Inflammatory macrophage treated with lipopolysaccharide for 1 hour (primary cell): ENCODE measurements at places on chromosomes 4 and X.

DNA sequence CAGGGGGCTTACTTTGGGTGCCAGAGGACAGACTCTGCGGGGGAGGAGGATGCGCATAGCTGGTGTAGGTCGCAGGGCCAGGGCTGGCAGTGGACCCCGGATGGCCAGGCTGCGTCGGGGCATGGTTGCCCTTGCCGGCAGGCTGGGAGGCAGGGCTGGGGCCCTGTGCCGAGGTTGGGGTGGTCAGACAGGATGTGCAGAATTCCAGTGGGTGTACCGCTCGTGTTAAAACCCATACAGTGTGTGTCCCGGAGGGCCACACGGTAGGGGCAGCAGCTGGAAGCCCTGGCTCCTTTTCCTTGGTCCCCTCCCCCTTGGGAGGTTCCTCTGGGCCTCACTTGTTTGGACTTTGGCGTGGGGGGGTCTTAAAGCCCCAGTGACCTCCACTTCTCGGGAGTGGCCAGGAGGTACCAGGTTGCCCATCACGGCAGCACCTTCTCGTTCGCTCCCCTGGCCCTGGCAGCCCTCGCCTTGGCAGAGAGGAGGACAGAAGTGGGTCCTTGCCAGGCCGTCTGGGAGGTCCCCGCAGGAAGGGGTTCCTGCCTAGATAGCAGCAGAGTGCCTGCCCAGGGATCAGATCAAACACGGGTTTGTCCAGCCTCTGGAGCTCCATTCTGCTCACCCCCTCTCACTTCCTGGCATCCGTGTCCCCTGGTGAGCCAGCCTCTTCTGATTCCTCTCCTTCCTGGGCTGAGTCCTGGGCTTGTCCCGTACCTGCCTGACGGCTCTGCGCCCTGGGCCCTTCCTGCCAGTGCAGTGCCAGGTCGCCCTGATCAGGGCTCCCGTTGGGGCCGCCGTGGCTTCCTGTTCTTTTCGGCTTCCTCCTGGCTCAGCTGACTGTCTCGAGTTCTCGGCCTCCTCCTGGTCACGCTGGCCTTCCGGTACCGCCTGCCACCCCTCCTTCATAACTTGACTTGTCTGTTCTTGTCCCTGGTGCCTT lies 56.7 kb upstream of the HGFAC start:
- peak; percentile 86 for DNase-seq

DNA sequence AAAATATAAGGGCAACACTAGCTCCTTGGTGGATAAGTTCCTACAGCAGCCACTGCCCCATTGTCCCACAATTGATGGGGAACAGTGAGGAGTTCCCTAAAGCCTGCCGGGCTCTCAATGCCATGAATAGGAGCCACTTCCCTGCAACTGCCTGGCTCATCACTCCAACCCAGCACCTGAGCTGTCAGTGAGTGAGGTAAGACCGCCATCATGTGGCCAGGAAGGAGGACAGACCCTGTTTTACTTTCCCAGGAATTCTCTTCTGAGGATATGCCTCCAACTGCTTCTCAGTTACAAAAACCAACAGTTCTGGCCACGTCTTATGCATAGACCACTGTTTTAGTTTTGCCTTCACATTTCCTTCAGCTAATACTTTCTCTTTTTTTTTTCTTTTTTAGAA lies 45.5 kb downstream of the SRPX start:
- no peak for DNase-seq

- no peak for DNase-seq
Measured at GRCh38 chr4:147741190-147741788, 9.4 kb downstream of the ARHGAP10 start.

DNA sequence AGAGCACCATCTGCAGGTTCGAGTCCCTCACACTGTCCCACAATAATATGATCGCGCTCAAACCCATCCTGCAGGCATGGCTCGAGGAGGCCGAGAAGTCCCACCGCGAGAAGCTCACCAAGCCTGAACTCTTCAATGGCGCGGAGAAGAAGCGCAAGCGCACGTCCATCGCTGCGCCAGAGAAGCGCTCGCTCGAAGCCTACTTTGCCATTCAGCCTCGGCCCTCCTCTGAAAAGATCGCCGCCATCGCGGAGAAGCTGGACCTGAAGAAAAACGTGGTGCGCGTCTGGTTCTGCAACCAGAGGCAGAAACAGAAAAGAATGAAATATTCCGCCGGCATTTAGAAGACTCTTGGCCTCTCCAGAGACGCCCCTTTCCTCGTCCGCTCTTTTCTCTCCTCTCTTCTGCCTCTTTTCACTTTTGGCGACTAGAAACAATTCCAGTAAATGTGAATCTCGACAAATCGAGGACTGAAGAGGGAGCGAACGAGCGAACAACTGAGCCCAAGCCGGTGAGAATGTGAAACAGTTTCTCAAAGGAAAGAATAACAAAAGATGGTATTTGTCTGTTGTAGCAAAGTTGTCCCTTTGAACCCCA lies 1.9 kb downstream of the POU4F2 start:
- no peak for DNase-seq

DNA sequence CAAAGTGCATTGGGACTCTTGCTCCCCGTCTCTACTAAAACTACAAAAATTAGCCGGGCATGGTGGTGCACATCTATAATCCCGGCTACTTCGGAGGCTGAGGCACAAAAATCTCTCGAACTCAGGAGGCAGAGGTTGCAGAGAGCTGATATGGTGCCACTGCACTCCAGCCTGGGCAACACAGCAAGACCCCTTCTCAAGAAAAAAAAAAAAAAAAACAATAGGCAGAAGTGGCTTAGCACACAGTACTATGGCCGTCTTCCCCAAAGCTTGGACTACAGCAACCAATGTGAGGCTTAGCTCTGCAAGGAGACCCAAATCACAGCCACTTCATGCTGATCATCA lies 162.8 kb upstream of the PRDX4 start:
- no peak for DNase-seq

GRCh38 chrX:13761606-13762414 lies 27.3 kb downstream of the OFD1 start:
- DNase-seq, result no peak

DNA sequence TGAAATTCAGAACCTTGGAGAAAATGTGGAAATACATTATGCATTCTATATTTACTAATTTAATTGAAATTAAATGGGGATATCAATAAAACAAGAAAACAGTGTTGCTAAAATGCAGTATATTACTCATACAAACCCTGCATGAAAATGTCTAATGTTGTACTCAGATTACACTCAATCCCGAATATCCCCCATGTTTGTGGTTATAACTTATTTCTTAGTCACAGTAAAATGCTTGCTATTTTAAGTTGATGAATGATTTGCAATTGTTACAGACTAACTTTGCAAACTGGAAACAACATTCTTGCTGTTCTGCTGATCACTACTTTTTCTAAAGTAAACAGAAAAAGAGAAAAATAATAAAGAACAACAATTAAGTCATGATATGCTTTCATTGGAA lies 33.1 kb upstream of the ANXA10 start:
- no peak for DNase-seq

DNA sequence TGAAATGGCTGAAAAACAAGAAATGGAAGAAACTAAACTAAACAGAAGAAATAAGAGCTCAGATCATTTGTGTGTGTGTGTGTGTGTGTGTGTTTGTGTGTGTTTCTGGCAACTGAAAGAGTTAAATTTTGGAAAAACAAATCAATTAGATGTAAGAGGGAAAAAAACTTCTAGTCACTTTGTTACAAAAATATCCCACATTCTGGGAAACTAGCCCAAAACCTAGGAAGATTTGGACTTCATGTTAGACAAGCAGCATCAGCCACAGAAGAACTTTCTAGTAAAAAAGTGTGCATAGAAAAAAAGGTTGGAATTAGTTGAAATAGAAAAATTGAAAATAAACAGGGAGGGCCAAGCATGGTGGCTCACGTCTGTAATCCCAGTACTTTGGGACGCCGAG lies 111.6 kb upstream of the PRKG2 start:
- DNase-seq, result no peak

- no peak for DNase-seq
Measured at GRCh38 chrX:65932173-65933084, 107.5 kb downstream of the VSIG4 start.

GRCh38 chrX:70411475-70411874 lies 11.6 kb upstream of the GDPD2 start:
- no peak for DNase-seq

DNA sequence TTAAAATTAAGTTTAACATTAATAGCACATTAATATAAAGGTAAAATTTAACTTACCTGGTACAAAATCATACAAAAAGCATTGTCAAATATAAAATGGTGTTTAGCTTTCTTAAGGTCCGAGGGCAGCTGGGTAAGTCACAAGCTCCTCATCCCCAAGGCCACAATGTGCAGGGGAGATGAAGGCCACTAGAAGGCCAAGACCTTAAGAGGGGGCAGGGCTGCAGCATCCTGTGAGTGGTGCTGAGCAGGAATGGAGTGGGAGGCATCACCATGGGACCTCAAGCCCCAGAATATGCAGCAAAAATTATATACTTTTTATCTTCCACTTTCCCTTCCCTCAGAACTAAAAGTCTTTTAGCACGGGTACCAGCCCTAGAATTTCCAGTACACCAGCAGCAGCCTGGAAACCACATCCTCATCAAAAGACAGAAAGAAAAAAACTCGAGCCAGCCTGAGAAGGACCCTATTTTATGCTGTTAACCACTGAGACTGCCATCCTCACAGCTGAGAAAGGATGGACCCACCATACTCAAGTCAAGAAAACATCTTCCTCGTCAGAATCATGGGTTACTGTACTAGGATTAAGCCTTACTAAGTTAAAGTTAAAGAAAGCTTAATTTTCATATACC lies 13.0 kb upstream of the RHOXF2 start:
- no peak for DNase-seq

DNA sequence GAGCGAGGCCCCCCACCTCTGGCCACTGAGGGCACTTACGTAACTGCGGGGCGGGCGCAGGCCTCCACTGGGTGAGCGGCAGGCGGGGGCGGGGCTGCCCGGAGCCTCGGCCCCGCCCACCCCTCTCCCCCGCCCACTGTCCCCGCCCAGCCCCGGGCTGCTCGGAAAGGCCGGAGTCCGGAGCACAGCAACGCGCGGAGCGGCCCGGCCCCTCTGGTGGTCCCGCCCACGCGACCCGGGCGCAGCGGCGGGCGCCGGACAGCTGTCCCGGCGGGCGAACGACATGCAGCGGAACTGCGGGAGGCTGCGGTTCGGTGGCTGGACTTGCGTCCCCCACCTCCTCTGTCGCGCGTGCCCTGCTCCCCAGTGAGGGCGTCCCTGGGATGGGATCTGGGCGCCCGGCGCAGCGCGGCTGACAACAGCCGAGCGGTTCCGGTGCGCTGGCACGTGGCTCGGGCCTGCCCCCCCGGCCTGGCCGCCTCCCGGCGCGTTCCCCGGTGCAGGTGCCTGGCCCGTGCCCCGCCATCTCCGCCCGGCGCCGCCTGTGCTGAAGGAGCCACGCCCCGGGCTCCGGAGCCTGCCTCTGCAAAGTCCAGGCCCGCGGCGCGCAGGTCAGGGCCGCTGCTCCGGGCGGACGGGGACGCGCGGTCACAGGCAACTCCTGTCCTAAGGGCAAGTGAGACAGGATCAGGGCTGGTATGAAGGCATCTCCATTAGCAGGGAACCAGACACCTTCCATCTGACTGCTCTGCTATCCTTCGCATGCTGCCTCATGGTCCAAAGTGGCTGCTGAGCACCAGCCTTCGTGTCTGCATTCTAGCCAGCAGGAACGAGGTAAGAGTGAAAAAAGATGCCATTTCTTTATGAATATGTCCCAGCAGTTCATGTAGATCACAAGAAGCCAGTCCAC lies 21.8 kb upstream of the JAKMIP1 start:
- no peak for DNase-seq

GRCh38 chr4:175238827-175239517 lies 320.8 kb downstream of the ADAM29 start:
- DNase-seq, result no peak

DNA sequence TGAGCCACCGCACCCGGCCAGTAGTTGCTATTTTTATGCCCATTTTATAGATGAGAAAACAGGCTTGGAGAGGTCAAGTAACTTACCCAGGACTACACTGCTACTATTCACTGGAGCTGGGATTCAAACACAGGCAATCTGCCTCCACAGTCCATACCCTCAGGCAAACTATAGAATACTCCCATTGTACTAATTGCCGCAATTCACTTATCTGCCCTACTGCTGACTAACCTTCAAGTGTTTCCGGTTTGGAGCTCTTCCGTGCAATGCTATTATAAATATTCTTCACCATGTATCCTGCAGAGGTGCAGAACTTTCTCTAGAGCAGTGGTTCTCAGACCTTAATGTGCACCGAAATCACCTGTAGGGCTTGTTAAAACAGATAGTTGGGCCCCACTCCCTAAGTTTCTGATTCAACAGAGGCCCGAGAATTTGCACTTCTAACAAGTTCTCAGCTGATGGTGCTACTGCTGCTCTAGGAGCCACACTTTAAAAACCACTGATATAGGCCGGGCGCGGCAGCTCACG lies 1.9 kb upstream of the G3BP2 start:
- no peak for DNase-seq

- DNase-seq, result no peak
Measured at GRCh38 chr4:21830272-21830671, 118.3 kb downstream of the KCNIP4 start.

DNA sequence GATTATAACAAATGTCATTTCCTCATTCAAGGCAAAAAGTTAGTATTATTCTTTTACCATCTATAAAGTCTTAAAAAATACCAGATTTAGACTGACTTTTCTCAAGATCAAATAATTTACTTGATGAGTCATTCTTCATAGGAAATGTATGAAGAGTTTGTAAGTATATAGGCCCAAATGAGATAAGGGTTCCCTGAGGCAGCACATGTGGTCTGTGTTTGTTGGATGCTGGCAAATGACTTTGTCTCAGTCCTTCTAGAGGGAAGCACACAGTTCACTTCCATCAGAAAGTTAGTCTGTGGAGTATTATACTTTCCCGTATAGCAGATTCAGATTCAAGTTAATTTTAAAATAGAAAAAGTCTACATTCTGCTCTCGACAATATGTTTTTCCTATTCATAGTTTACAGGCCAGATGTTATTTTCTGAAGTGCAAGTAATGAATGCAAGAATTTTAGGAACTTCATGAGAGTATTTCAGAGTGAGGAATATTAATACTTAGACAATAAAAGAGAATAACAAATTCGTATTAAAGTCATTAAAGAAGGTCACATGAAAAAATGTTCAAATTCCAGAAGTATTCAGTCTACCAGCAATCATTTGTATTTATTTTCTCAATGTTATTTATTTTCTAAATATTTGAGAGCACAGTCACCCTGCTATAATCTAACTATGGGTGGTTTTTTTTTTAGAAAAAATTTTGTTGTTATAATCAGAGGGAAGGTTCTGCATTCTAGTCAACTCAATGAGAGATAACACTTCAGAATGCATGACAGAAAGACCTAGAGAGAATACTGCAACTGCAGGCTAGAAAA lies 601.8 kb upstream of the ZFP42 start:
- DNase-seq, result no peak

GRCh38 chr4:185638548-185639301 lies 103.4 kb upstream of the PDLIM3 start:
- DNase-seq, result no peak

DNA sequence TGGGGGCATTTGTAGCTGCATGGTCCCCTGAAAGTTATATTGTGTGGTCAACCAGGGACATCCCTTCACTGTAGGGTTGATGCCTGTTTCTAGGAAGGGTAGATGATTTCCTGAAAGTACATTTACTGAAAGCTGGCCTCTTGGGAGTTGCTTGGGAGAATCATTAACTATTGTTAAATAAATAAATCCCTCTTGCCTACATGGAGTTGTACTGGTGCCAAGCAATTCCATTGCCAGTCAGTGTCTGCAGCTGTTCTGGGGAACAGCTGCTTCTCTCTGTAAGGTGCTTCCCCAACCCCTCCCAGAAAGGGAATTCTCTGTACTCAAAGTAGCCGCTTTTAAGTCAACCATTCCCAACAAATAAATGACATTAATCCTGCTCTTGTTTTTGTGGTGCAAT lies 51.1 kb downstream of the C4orf51 start:
- no peak for DNase-seq
